A549 treated with RU486 at 1 μM for 4 hours (cell line): ENCODE measurements at places on chromosomes 6 and 20. TPM values are rescaled to one million over a fixed set of nuclear protein-coding genes. Genes with fewer than 3 reads are reported as not detected.

Gene RAB44
- total RNA-seq = 0.02 to 0.06 TPM (median 0.04 TPM) in 4 of 5 replicates, not detected in the other

Gene CFAP61
- 0.16 to 0.92 TPM (median 0.47 TPM) in 4 of 5 replicates, not detected in the other for total RNA-seq

Gene ADTRP
- 0.37 to 1.0 TPM (median 0.64 TPM) in 5 replicates for total RNA-seq

Gene ACSS1
- 7.4 to 12.0 TPM (median 10.9 TPM) in 5 replicates for total RNA-seq

Gene WFDC12
- total RNA-seq = not detected in 5 replicates

Gene TSPO2
- not detected in 5 replicates for total RNA-seq

Gene RBM12
- total RNA-seq = 71.1 to 88.6 TPM (median 84.2 TPM) in 5 replicates

Gene XRN2
- total RNA-seq = 84.8 to 121 TPM (median 98.4 TPM) in 5 replicates

Gene CST4
- not detected in 5 replicates for total RNA-seq

Gene HLA-DOA
- 0.50 TPM in 1 of 5 replicates, not detected in the others for total RNA-seq

Gene ZNF343
- total RNA-seq = 13.1 to 16.7 TPM (median 13.7 TPM) in 5 replicates

Gene MUC22
- 0.01 to 0.03 TPM in 2 of 5 replicates, not detected in the others for total RNA-seq

Gene PCSK2
- not detected in 5 replicates for total RNA-seq

Gene RNF39
- total RNA-seq = 0.03 to 0.06 TPM in 2 of 5 replicates, not detected in the others

Gene TRAM2
- 19.9 to 24.8 TPM (median 23.2 TPM) in 5 replicates for total RNA-seq

Gene ADGRB3
- total RNA-seq = not detected in 5 replicates

Gene CALHM6
- total RNA-seq = not detected in 5 replicates

Gene FOXS1
- total RNA-seq = 0.46 to 1.2 TPM (median 0.77 TPM) in 5 replicates

Gene XKR7
- total RNA-seq = 0.01 TPM in 1 of 5 replicates, not detected in the others

Gene SALL4
- total RNA-seq = 1.3 to 1.8 TPM (median 1.4 TPM) in 5 replicates

Gene JAG1
- 35.2 to 57.3 TPM (median 51.9 TPM) in 5 replicates for total RNA-seq
